Kidney epithelial cell (primary cell): ENCODE measurements at places on chromosomes 16 and 17.

GRCh38 chr17:82797061-82797460 lies 42.8 kb downstream of the ZNF750 start:
- DNase-seq = no peak

DNA sequence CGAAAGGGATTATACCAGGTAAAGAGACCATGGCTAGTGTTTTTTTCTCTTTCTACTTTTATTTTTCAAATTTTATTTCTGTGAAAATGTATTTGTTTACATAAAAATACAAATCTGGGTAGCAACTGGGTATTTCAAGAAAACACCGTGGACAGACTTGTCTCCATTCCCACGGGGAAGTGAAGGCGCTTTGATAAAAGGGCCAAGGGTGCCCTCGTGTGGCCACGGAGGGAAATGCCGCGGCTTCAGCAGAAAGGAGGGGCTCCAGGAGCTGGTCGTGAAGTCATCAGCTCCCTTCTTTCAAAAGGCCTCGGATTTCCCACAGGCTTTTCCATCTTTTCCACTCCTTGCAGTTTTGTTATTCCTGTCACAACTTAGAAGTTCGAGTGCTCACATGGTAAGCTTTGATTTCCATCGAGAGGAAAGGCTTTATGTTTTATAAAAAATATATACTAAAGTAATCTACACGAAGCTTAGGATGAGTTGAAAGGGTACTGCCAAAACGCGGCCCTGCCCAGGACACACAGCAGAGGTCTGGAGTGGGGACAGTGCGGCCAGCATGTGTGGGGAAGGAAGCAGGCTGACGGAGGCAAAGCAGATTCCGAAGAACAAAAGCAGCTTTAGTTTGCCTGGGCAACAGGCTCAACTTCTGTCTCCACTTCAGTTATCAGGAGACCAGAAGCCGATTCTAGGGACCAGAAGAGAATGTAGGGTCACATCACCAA lies 15.3 kb upstream of the MNT start:
- no peak for DNase-seq

- DNase-seq = no peak
Observed at GRCh38 chr17:39867084-39867879, 720 bp upstream of the ZPBP2 start.

- no peak for DNase-seq
Observed at GRCh38 chr17:78133971-78134898, 3.7 kb downstream of the TMC8 start.

- DNase-seq = no peak
Observed at GRCh38 chr16:20107083-20107482, 33.4 kb upstream of the GPR139 start.

GRCh38 chr16:67013233-67013822 lies 15.6 kb upstream of the CBFB start:
- no peak for DNase-seq

DNA sequence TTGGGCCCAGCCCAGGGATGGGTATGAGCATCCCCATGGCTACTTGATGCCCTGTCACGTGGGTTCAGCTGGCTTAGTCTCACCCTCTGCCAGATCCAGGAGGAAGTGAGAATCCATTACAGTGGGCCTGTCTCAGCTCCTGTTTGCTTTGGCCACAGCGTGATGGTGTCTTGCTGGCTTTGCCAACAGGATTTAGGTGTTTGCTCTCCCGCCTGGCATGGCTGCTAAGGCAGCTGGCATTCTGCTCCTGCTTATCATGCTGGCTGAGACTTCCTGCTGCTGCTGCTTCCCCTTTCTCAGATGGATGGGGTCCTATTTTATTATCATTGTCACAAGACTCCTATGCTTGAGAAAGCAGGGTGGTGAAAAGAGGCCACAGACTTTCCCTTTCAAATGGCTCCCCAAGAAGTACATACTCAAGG lies 28.3 kb upstream of the HOXB13 start:
- DNase-seq = no peak

- DNase-seq = peak; percentile 88
Observed at GRCh38 chr17:17028059-17028877, 14.0 kb upstream of the MPRIP start.

DNA sequence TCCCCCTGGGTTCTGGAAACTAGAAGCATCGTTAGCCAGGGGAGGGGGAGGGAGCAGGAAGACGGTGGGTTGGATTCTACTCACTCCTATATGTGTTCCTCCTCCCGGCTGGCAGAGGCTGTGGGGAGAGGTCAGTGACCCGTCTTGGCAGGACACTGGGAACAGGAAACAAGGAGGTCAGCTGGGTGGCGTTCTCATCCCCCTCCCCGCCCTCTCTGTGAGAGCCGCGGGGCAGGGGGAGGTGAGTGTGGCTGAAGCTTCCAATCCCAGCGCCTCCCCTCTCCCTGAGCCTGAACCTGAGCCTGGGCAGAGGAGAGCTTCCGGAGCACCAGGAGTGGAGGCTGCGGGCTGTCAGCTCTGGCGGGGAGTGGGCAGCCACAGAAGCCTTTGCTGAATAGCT lies 12.5 kb downstream of the GPRC5C start:
- DNase-seq = no peak

- peak; percentile 5 for DNase-seq
Observed at GRCh38 chr16:81696961-81697615, 82.0 kb upstream of the PLCG2 start.

DNA sequence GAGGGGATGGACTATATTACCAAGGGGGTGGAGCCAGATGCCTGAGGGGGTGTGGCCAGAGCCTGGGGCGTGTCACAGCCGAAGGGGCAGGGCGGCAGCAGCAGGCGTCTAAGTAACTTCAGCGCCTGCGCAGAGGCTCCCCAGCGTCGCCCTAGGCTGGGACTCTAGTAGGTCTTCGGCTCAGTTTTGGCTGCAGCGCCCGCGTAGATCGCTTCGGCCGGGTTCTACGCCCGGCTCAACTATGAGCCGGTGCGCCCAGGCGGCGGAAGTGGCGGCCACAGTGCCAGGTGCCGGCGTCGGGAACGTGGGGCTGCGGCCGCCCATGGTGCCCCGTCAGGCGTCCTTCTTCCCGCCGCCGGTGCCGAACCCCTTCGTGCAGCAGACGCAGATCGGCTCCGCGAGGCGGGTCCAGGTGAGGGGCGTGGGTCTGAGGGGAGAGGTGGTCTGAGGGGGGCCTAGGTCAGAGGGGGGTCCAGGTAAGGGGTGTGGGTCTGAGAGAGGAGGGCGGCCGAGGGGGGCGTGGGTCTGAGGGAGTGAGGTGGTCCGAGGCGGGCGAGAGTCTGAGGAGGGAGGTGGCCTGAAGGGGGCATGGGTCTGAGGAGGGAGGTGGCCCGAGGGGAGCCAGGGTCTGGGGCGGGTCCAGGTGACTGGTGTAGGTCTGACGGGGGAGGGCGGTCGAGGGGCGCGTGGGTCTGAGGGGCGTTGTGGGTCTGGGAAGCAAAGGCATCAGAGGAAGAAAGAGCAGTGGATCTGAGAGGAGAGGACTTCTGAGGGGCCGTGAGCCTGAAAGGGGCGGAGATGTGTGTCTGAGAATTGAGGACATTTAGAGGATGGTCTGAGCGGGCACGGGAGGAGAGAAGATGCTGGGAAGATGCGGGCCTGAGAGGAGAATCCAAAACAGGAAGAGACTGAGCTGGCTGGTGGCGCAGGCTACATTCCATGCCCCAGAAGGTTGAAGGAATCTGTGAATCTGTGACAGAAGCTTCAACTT lies at the start of gene LPCAT2:
Gene LPCAT2 (plus strand): TSS at position 132 of the 991 bp plus-strand sequence. CDS start 110 bp downstream, at position 242.
- DNase-seq = peak; percentile 52

DNA sequence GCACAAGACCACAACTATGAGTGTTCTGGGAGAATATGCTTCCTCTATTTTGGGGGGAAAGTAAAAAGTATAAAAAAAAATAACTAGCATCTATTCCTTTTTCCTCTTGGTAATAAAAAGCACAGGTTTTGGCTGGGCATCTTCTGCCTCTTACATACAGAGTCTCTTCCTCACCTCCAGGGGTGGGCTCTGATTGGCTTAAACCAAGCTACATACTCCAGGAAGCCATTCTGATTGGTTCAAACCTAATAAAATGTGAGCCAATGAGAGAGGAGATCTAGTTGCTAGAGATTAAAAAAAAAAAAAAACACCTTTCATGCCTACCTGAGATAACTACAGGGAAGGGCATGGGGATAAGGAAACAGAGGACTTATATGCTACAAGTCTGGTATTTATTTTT lies 365.9 kb upstream of the ERCC4 start:
- no peak for DNase-seq

- DNase-seq = no peak
Observed at GRCh38 chr16:25626172-25626571, 65.6 kb upstream of the HS3ST4 start.

DNA sequence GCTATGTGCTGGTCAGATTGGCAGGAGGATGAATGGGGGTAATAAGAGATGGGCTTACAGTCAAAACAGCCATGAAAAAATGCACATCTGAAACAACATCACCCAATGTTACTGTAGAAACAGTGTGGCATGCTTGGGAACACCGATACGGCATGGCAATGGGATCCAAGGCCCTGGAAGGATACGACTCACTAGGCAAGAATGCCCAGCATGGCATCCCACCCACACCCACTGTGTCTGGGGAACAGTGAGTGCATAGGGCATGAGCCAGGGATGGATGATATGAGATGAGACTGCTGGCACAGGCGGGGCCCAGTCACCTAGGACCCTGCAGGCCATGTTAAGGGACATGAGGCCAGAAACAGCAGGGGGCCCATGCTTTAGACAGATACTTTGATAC lies 11.5 kb downstream of the TRIM25 start:
- DNase-seq = peak; percentile 81

- DNase-seq = peak; percentile 95
Observed at GRCh38 chr16:84618581-84619460, 943 bp upstream of the COTL1 start.

GRCh38 chr16:83513008-83513755 lies 294.6 kb upstream of the HSBP1 start:
- peak; percentile 61 for DNase-seq

- no peak for DNase-seq
Observed at GRCh38 chr17:17844079-17844478, 7.3 kb upstream of the SREBF1 start.

GRCh38 chr17:4744999-4745969 lies 5.6 kb upstream of the CXCL16 start:
- DNase-seq = no peak

DNA sequence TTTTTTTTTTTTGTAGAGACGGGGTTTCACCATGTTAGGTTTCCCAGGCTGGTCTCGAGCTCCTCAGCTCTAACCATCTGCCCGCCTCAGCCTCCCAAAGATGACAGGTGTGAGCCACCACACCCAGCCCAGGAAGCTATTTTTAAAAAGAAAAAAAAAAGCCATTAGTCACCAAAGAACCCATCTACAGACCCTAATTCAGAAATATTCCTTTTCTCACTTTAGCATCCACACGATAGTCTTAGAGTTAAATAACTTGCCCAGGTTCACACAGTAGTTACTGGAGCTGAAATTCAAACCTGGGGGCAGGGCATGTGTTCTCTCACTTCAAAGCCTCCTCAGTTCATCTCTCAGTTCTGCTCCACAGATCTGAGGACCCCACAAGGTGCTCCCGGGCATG lies 70.3 kb upstream of the NOL11 start:
- DNase-seq = no peak

- no peak for DNase-seq
Observed at GRCh38 chr17:27985306-27985705, 57.2 kb upstream of the NLK start.

GRCh38 chr16:22328081-22328725 lies 31.0 kb downstream of the POLR3E start:
- no peak for DNase-seq

GRCh38 chr17:284676-285355 lies 67.8 kb downstream of the RPH3AL start:
- DNase-seq = no peak

DNA sequence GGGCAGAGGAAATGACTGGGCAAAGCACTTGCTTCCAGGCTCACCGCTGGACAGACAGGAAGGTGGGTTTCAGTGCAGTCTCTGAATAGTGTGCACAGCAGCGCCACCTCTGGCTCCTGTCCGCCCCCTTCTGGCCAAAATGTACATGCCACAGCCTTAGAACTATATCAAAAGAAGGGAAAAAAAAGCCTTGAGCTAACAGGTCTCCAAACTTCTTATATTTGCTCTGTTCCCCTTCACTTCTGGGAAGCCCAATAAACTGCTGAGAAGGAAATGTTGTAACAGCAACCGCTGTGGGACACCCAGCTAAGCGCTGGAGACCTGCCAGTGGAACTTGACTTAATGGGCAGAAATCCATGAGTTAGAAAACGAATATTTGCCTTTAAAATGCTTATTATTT lies 17.5 kb downstream of the COG7 start:
- no peak for DNase-seq

- DNase-seq = no peak
Observed at GRCh38 chr17:33661975-33662374, 368.9 kb upstream of the ASIC2 start.

GRCh38 chr16:4879049-4879448 lies 31.8 kb downstream of the UBN1 start:
- no peak for DNase-seq

GRCh38 chr17:78672005-78672404 lies 94.8 kb upstream of the DNAH17 start:
- DNase-seq = no peak

DNA sequence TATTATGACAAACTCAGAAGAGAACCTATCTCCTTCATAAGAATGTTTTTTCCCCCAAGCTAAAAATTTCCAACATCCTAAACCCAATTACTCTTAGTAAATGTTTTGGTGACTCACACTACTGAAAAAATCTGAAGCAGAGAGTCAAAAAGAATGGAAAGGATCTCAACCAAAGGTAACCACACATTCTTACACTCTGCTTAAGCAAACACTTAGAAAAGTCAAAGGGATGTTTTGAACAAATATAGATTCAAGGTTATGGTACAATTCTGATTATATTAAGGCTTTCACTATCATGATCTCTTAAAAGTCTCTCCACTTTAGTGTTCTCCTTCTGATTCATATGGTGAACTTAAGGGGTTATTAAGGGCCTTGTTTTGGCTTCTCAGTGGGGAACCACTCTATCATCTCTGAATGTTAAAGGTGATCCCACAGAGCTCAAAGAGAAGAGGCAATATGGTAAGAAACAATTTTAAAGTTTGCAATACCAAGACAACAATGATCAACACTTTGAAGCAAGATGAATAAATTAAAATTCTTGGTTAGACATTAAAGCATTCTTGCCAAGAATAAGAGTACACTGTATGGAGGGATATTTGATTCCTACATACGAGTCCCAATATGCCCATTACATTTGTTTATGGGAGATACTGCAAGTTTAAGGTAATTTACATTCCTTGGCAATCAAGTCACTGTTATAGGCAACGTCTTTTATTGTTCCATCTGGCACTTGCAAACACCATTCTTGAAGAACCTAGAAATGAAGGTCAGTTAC lies 69.2 kb downstream of the CDC27 start:
- peak; percentile 57 for DNase-seq

- no peak for DNase-seq
Observed at GRCh38 chr17:76510831-76511244, 9.6 kb upstream of the RHBDF2 start.

GRCh38 chr16:84138824-84139627 lies 6.0 kb downstream of the HSDL1 start:
- DNase-seq = no peak

DNA sequence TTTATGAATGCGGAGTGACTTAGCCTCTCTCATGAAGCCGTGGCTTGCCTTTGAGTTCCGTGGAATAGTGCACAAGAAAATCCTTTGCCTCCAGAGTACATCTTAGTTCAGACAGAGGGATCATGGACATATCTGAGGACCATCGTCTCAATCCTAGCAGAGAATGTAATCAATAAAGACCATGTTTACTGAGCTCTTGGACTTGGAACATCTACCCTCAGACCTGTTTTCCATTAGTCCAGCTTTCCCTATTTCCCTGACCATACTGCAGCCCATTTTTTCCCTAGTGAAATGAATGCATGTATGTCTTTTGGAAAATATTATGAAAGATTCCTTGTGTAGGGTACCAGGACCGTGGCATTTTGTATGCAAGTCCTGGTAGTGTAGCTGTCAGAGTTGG lies 90.2 kb downstream of the PLCG2 start:
- no peak for DNase-seq

- no peak for DNase-seq
Observed at GRCh38 chr17:73539166-73539565, 105.1 kb downstream of the SDK2 start.
